ENCODE measurements at places on chromosomes 12 and 14.

DNA sequence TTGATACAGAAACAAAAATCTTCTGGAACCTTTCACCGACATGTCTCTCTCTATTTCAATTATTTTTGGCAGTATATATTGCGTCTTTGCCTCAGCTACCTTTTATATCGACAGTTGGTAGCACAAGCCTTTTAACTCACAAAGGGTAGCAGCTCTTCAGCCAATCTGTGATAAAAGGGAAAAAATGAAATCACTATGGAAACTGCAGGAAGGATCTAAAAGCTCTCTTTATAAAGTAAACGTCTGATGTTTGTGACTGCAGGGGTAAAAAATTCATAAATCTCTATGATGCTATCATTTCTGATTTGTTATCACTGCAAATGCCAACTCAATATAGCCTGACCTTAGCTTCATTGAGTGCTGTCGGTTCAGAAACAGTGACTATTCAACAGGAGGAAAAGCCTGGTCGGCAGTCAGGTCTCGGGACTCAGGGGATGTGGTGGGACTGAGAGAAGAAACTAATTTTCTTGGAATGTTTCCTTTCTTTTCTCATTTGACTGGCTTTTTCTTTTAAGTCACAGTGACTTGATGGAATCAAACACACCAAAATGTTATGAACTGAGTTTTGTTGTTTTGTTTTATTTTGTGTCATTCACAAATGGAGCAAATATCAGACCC is 5.9 kb upstream of the RMST start:
- no peak for DNase-seq

DNA sequence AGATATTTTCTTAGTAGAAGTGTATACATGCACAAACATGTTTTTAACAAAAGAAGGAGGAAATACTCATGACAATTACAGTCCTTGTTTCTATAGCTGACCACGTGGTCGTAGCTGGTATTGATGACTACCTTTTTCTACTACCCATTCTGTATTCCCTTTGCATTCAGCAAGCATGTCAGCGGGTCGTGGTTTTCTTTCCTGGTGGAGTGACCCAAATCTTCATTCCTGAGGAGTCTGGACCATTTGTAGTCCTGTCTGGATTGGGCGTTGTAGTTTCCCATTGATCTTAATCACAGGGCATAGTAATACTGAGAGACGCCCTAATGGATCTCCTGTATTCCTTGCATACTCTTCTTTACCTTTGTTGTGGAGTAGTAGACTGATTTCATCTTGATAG is 472.1 kb upstream of the RGS6 start:
- no peak for DNase-seq

- no peak for DNase-seq
Measured at GRCh38 chr12:117714203-117714602, 254.6 kb downstream of the KSR2 start.

- DNase-seq: no peak
Measured at GRCh38 chr12:130953771-130954543, at the start of gene ADGRD1. Gene ADGRD1 (plus strand): TSS chr12:130953907. CDS start chr12:130954466, 559 bp downstream.

- DNase-seq: no peak
Measured at GRCh38 chr12:11615481-11615880, 34.0 kb upstream of the ETV6 start.

DNA sequence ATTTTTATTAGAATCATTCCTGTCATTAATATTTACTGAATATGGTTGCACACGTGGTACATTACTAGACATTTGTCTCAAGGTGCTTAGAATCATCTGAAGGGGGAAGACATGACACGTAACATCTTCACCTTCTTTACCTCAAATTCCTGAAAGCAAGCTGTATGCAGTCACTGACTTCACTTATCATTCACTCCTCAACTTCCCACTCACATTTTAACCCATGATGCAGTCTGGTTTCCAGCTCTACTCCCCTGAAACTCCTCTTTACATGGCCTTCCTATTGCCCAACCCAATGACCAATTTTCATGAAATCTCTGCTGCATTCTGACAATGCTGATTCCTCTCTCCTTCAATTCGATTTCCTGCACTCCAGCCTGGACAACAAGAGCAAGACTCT is 5.8 kb upstream of the PSMC6 start:
- no peak for DNase-seq

- DNase-seq: no peak
Measured at GRCh38 chr12:44628180-44628579, 247.9 kb downstream of the NELL2 start.

DNA sequence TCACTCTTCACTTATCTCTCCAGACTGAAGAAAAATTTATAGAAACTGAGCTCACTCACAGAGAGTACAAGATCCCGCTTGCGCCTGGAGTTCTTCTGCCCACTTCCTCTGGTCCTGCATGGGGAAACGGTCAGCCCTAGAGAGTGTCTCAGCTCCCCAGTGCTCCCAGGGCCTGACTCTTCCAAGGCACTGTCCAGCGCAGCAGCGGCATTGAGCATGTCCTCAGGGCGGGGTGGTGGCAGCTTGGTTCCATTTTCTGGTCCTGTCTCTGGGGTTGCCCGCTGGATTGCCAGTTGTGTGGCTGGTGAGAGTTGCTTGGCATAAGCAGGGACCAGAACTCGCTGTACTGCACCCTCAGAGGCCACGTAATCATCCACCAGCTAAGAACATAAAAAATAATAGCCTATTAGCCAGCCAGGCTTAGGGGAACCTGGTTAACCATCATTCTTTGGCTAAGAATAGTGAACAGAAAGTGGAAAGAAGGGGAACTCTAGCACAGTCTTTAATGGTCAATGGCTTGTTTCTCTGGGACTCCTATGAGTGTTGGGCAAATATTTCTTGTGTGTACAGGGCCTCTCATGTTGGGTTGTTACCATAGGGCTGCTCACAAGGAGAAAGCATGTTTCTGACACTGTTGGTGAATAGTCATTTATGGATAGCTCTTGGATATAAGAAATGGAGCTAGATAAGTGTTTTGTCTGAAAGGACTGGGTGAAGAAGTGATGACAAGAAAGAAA is 13.7 kb upstream of the AJUBA start:
- DNase-seq: no peak

DNA sequence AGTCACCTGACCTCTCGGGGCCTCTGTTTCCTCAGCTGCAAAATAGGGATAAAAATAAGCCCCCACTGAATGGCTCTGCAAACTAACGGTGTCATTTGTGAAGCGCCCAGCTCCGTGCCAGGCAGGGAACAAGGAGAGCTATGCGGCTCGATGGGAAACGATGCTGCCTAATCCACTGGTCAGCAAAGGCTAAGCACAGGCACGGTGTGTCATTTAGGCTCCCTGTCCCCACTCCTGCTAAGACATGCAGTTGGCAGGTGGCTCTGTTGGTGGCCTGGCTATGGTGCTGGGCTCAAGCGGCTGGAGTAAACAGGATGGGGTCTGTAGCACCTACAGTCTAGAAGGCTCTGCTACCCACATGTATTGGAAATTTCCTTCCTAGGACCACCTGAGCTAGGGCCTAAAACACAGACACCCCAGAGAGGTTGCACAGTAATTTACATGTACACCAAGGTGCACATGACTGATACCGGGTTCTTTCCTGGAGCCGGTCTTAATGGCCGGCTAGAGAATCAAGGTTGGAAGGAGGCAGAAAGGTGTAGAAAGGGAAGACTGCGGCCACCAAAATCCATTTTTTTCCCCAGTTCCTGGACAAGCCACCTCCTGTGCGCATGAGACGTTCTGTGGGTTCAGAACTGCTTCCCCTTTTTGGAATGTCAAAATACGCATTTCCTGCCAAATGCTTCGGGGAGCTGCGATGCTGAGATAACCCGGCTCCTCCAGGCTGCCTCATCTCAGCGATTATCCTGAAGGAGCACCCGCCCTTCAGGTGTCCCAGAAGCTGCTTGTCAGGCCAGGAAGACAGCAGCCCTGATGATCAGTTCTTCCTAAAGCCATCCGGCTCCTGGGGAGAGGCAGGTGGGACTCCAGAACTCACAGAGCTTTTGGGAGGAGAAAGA is 1.0 kb downstream of the CACNA2D4 start:
- no peak for DNase-seq

DNA sequence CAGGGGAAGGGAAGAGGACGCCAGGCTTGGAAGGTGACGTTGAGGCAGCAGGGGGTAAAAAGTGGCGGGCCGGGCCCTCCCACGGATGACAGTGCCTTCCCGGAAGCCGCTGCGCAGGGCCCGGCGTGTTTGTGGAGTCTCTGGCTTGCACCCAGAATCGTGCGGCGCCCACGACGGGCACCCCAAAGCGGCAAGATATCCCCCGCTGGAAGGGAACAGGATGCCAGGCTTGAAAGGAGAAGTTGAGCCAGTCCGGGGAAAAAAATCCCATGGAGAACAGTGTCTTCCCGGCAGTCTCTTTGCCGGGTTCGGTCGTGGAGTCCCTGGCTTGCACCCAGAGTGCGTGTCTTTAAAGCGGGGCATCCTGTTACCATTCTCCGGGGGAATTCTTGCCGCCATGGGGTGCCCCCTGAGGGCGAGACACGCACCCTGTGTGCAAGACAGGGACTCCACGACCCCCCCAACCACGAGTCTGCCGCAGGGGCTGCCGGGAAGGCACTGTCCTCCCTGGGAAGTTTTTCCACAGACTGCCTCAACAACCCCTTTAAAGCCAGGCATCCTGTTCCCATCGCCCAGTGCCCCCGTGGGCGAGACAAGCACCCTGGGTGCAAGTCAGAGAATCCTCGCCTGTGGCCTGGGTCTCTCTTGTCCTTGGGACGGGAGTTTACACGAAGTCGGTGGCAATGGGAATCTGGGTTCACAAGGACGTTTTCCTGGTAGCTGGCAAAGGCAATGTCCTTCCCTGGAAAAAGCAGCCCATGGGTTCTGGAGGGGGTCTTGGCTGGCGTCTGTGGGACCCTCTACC is 156.1 kb upstream of the ALG10B start:
- DNase-seq: no peak

DNA sequence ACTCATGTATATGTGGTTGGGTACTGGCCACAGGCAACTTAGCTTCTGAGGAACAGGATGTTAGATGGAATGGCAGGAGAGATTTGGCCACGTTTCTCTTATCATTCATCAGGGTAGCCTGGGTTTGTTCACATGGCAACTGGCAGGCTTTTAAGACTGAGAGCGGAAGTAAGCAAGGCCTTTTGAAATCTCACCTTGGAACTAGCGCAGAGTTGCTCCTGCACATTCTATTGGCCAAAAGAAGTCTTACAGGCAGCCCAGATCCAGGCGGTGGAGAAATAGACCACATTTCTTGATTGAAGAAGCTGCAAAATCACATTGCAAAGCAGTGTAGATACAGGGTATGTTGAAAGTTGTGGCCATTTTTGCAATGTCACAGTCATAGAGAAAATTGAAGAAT is 3.7 kb downstream of the CLEC4A start:
- DNase-seq: no peak

DNA sequence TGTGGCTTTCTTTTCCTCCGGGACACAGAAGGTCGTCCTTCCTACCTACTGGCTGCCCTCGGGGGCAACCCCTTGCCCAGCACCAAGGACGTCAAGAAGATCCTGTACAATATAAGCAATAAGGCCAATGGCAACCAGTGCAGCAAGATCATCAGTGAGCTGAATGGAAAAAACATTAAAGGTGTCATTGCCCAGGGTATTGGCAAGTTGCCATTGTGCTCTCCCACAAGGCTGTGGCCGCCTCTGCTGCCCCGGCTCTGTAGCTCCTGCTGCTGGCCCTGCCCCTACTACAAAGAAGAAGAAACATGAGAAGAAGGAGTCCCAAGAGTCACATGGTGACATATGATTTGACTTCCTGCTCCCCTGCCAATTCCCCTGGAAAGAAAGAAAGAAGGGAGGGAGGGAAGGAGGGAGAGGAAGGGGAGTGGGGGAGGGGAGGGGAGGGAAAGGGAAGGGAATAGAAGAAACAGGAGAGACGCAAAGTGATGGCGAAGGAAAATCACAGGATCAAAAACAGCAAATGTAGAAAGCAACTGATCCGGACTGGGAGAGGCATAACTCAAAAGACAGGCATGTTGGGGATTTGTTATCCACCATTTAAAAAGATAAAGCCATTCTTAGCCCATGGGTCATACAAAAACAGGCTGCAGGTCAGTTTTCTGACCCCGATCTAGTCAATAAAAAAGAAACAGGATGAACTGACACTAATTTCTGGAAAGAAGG is 61.3 kb upstream of the RESF1 start:
- no peak for DNase-seq

DNA sequence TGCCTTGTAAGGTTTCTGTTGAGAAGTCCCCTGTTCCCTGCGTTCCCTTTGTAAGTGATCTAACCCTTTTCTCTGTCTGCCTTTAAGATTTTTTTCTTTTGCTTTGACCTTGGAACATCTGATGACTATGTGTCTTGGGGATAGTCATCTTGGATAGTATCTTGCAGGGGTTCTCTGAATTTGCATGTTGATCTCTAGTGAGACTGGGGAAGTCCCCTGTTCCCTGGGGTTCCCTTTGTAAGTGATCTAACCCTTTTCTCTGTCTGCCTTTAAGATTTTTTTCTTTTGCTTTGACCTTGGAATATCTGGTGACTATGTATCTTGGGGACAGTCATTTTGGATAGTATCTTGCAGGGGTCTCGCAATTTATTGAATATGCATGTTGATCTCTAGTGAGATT is 38.2 kb upstream of the TMX1 start:
- no peak for DNase-seq

- no peak for DNase-seq
Measured at GRCh38 chr14:99519931-99520421, 38.8 kb downstream of the CCNK start.

DNA sequence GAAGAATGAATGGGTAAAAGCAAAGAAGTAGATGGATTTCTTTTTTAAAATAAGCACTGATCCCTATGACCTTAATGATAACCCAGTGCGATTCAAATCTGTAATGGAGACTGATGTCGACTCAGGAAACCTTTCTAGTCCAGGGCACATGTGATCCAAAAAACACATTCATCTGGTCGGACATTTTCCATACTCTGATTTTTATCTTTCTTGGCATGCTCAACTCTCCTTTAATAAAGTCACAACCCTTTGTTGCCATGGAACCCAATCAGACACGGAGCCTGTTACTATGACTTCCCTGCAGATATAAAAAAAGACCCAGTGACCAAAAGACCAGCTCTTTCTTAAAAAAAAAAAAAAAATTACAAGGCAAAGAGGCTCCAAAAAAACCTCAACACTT is 27.9 kb downstream of the TMCC3 start:
- no peak for DNase-seq

DNA sequence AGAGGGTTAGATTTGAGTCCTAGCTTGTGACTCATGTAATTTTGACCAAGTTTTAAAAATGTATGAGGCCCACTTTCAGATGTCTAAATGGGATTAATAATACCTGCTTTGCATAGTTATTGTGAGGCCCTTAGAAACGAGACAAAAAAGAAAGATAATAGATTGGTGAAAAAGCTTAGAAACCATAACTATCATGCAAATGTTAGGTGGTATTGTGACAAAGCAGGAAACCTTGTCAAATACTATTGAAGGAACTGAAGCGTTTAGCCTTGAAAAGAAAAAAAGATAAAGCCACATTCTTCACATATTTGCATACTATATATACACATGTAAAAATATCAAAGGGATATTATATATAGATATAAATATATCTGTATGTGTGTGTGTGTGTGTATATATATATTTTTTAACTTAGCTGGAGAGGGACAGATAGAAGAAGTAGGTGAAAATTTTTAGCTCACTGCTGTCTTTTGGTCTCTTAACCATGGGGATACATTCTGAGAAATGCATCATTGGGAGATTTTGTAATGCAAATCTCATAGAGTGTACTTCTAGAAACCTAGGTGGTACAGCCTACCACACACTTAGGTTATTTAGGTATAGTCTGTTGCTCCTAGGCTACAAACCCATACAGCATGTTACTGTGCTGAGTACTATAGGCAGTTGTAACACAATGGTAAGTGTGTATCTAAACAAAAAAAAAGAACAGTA is 270.3 kb downstream of the CCDC91 start:
- DNase-seq: no peak

All from HCEC 1CT (cell line).